NCI-H1436 treated with DMSO at 0.1 percent for 48 hours (cell line): ENCODE measurements at places on chromosomes 1 and 21.
A peak's percentile ranks its signal among the peaks of the same experiment; 100 is the strongest.

- no peak for DNase-seq
These were observed 68.9 kb downstream of the TENT5C start for GRCh38 chr1:117674521-117675400.

DNA sequence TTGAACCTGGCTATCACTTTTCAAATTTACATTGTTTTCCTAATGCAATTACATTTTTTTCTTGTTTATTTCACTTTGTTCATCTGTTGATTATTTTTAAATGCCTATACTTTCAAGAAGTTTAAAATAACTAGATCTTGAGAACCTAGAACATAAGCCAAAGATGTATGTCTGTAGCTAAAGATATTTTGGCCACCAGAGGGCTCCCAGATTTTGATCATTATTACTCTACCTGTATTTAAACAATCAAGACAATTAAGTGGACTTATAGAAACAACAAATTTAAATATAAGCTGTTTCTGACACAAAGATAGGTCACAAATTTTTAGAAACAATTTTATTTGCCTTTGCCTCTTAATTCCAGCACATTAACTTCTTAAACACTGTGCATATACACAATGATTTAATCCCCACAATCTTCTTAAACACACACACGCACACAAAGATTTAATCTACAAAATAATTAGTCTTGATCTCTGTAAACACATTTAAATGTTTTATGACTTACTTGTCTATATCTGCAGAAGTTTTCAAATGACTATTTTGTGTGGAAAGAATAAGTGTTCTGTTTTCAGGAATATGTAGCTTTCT is 380.0 kb downstream of the DSCAM start:
- no peak for DNase-seq

DNA sequence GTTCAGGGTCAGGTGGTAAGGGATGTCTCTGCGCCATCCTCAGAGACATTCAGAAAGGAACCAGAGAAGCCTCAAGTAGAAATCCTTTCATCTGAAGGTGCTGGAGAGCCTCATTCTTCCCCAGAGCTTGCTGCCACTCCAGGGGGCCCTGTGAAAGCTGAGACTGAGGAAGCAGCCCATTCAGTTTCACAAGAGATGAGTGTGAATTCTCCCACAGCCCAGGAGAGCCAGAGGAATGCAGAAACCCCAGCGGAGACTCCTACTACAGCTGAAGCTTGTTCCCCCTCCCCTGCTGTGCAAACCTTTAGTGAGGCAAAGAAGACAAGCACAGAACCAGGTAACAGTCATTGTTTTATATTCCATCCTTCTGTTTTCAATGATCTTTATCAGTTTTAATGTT is 38.7 kb downstream of the ZBTB40 start:
- DNase-seq, result no peak

- no peak for DNase-seq
These were observed 18.2 kb upstream of the TRNAU1AP start for GRCh38 chr1:28534671-28535070.

DNA sequence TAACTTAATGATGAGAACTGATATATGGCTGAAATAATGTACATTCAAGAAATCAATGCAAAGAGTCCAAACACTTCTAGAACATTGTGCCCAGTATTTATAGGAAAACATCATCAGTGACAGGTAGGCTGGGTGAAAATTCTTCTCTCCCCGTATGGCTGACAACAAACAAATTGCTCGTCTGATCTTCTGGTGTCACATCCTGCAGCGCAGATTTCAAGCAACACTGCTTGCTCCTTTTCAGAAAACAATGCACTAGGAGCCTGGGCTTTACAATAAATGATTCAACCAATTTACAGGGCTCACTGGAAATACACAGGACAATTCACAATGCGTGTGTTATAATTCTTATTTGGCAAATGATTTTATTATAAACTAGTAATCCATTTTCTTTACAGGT is 185.3 kb downstream of the RERE start:
- DNase-seq, result no peak

DNA sequence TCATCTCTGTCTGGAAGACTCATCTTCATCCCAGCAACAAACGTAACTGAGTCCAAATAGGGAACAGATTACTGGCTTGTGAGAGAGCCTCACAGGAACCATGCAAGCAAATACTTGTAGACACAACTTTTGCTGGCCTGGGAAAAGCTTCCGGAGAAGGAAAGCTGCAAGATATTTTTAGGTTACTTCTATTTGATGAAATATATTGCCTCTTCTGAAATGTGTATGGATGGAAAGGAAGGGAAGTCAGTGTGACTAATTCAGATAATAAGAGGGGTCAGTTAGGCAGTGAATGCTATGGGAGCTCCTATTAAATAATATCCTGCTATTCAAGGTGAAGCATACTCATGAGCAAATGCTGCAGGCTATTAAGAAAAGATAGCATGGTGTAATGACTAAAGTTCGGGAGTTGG is 20.4 kb upstream of the FGGY start:
- DNase-seq, result no peak

DNA sequence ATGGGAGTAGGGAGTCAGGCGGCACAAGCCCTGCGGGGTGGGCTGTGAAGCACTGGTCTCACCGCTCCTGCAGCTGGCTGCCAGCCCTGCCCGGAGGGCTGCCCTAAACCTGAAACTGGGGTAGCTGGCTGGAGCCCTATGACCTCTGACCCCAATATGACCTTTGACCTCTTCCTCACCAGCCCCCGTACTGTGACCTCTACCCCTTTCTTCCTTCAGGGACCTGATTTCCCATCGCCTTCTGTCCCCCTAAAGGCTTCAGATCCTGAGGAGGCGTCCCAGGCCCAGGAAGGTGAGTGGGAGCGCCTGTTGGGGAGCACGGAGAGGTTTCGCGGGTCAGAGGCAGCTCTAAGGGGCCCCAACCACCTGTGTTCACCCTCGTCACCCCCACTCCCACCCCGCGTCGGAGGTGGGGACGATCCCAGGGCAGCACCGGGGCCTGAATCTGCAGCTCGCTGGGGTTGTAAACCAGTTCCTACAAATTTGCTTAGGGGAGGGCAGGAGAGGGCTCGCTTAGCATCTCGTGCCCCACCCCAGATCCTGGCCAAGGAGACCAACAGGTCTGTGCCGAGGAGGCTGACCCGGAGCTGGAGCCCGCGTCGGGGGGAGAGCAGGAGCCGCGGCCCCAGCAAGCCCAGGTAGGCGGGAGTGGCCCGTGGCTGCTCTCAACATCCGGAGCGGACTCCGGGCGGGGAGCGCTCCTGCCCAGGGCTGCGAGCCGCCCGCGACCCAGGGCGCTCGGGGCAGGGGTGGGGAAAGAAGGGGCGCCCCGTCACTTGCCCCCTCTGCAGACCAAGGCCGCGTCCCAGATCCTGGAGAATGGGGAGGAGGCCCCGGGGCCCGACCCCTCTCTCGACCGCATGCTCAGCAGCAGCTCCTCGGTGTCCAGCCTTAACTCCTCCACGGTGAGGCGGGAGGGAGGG is 7.3 kb downstream of the SYTL1 start:
- DNase-seq, result no peak

DNA sequence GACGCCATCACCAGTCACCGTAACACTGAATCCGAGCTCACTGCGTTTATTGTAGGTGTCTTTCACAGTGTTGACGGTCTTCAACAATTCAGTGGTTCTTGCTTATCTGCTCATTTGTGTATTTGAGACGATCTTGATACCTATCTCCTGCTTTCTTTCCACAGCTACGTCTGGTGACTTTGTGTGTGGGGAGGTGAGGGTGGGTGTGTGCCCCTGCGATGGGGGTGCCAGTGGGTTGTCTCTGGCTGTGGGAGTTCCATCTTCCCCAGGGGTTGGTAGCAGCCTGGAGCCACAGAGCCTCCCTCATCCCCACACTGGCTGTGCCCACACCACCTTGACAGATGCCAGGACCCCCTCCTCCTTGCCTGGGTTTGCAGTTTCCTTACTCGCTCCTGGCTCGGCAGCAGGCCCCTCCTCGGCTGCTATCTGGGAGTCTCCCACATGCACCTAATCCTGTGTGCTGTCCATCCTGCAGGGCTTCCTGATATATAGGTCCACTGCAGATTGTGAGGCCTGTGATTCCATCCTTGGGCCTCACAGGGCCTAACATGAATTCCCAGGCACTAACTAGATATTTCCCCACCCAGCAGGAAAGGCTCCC is 6.3 kb upstream of the PARP1 start:
- no peak for DNase-seq

GRCh38 chr1:33335020-33335419 is 14.1 kb upstream of the A3GALT2 start:
- DNase-seq, result no peak

DNA sequence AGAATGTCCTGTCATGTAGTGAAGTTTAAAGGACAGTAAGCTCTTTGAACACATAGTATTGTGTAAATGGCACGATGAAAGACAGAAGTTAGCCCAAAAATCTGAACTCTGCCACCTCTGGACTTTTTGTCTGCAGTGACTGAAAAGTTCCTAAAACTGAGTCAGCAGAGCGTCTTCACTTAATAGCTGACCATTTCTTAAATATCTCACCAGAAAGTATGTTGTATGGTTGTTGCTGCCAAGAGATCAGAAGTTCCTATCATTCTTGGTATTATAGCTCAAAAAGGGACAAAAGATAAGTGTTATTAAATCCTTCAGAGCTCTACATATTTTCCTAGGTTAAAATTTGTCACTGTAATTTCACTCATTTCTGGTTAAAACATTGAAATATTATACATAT is 1003.0 kb downstream of the TTLL7 start:
- no peak for DNase-seq

GRCh38 chr1:48858200-48858920 is 81.7 kb upstream of the BEND5 start:
- DNase-seq, result no peak

DNA sequence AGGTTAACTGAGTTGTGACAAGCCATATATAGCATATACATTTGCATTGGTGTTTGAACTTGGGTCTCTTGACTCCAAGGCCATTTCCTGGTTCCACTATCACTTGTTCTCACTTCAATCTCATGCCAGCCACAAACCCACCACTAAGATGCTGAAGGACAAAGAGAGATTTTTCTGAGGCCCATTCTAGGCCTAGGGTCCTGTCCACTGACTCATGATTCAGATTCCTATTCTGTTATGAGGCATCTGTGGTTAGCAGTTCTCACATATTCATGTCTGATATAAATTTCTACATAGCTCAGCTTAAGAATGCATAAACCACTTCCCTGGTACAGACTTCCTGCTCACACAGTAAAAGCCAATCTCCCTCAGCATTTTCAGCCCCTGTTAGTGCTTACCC is 326.1 kb upstream of the BEND5 start:
- DNase-seq, result no peak

DNA sequence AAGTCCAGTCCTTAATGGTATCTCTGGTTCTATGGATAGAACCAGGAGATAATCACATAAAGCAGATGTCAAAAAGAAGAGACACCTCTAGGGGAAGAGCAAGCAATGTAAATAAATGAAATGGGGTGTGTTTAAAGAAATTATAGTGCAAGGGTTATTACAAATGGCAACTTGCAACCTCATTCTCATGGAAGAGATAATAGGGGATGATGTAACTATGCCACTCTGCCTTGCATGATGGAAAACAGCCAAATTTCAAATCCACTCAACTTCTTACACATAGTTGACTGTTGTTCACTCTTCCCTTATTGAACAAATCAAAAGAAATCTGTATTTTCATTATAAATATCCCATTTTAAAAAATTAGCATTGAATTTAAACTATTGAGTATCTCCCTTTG is 274.0 kb upstream of the TMPRSS15 start:
- DNase-seq, result no peak

GRCh38 chr21:16620786-16621320 is 891.1 kb downstream of the USP25 start:
- no peak for DNase-seq

DNA sequence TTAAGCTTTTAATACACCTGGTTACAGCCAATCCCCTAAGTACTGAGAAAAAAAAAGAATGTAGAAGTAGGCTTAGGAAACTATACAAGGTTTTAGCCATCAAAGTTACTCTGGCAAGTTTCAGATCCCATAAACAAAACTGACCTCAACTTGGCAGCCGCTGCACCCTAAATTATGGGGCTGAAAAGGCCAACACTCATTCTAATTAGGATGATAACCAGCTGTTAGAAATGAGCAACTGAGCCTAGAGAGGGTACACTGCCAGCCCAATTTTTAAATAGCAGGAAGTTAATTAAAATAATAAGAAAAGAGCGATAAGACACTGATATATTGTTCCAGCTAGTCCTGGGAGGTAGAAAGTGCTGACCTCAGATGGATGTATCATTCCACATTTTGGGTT is 105.7 kb upstream of the VAV3 start:
- DNase-seq, result no peak

GRCh38 chr1:207463021-207463420 is 8.9 kb downstream of the CR2 start:
- DNase-seq, result no peak

DNA sequence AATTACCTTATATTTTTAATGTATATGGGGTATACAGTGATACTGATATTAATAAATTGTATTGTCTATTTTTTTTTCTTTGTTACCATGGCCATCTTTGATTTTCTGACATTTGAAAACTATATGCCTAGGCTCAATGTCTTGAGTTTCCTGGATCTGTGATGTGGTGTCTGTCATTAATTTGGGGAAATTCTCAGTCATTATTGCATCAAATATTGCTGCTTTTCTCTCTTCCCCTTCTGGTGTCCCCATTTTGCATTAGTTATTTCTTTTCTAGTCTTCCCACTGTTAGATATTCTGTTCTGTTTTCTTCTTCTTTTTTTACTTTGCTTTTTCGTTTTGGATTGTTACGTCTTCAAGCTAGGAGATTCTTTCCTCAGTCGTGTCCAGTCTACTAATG is 33.8 kb downstream of the ZBTB40 start:
- DNase-seq, result no peak

DNA sequence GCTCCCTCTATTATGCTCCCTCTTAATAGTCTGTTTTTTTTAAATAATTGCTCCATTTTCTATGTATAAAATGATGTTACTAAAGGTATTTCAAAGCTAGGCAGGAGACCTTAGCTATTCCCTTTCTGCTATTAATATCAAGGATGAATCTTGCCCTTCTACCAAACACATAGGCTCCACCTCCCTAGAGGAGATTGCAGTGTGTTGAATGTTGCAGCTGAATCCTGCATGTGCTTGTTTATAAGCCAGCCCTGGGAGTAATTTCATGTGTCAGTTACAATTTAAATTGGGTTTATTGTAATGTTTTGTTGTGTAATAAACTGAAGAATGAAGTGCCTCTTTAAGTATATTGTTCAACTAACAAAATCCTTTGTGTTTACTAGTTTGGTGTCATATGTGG is 66.0 kb downstream of the TMEM200B start:
- DNase-seq, result no peak

DNA sequence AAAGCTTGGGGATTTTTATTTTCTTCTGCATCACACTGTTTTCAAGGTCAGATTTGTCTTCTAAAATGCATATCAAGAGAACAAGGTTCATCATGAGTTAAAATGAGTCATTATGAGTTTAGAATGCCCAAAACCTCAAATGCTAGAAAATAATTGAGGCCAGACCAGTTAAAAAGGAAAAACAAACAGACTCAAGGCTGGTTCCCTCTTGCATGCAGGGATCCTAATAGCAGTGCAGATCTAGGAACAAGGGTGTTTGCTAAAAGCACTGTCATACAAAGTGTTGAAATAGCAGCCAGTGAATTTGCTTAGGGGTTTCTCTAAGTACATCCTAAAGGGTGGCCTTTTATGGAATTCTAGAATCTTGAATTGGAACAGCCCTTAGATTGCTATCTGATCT is 15.3 kb downstream of the BEND5 start:
- DNase-seq, result no peak

GRCh38 chr1:240732390-240732789 is 120.4 kb upstream of the GREM2 start:
- peak; percentile 77 for DNase-seq
